ENCODE measurements at places on chromosomes 5 and 9.

GRCh38 chr5:76397200-76397599 lies 5.9 kb upstream of the IQGAP2 start:
- no peak for DNase-seq

- DNase-seq = no peak
Measured at GRCh38 chr9:71929223-71929622, 17.8 kb downstream of the C9orf85 start.

DNA sequence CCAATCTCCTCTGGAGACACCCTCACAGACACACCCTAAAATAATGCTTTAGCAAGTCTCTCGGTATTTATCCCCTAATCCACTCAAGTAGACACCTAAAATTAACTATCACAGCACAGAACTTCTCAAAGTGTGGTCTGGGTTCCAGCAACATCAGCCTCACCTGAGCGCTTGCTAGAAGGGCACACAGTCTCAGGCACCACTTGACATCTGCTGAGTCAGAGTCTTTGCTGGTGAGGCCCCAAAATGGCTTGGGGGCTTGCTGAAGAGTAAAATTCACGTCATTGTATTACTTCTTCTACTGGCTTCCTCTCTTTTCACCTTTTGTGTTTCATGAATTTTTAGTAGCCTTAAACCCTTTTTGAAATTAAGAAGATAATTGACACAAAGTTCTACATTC lies 9.0 kb downstream of the FOXB2 start:
- no peak for DNase-seq

- no peak for DNase-seq
Measured at GRCh38 chr5:42520203-42520602, 97.0 kb downstream of the GHR start.

DNA sequence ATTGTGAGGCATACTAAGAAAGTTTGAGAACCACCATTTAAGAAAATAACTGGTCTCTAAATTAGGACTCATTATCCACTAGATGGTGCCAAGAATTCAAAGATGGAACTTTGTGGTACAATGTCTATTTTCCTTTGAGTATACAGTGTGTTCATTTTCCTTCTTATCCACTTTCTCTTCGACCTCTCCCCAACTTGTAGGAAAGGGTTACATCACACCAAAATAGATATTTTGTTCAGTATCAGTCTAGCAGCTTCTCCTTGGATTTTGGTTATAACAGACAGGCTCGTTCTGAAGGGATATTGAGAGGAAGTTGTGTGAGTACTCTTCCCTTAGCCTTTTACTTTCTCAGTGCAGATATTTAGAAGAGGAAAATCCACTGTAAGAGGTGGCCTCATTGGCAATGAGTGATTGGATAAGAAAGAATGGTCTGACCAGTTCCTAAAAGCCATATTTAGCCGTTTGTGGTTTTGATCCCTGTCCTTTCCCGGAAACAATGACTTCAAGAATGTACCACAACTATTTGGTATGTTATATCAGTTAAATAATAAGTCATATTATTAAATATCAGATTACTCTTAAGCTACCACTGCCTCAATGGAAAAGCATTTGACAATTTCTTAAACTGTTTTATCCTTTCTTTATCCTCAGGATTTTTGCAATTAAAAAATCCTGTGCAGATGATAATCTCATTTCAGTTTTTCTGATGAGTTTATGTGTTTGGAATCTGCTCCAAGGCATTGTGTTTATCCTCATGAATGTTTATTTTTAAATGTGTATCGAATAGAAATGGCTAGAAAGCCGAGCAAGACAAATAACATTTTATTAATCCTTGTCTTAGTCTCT lies 69.0 kb upstream of the GRAMD2B start:
- DNase-seq = peak; percentile 74

DNA sequence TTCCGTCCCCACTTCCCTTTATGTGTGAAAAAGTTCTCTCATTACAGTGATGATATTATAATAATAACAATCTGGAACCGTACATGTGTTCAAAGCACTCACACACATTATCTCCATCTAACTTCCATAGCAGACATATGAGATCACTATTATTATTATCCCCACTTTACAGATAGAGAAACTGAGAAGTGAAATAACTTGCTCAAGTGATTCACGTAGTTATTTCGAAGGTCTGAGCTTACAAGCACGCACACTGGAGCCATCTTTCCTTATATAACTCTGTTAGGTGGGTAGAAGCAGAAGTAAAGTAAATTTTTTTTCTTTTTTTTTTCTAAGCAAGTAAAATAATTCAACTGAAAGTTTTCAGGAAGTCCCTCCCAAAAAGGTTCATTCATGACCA lies 62.9 kb upstream of the PTGER4 start:
- DNase-seq = no peak

DNA sequence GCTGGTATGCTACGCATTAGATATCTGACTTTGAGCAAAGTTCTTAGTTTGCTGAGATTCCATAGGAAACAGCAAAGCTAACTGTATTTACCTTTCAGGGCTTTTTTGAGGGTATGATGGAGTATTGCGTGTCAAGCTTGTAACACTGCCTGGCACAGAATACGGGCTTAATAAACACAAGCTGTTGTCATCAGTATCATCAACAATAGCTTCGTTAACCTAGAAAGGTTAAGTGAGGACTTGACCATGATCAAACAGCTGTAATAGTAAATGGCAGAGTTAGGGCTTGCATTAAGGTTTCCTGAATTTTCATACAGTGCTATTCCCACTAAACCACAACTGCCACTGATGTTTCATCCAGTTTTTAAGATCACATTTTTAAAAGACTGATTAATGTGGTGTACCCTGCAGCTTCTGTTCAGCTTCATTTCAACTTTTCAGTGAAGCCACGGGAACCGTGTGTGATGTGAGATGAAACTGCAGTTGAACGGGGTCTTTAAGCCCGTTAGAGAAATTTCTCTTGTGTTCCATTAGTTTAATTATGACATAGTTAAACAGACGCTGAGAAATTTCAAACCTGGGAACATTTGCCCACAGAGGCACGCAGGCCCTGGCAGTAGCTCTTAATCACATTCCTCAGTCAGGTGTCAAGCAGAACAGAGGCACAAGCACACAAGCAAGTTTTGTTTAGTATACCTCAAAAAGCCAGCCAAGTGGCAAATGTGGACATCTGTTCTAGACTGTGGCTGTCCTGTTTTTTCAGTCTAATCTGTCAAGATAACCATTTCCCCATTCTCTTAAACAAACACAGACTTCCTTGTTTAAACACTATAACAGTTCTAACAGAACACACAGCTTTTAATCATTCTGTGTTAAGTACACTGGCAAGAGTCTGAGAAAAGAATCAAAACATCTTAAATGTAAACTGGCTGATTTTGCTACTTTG lies 147.1 kb downstream of the ZNF608 start:
- no peak for DNase-seq

DNA sequence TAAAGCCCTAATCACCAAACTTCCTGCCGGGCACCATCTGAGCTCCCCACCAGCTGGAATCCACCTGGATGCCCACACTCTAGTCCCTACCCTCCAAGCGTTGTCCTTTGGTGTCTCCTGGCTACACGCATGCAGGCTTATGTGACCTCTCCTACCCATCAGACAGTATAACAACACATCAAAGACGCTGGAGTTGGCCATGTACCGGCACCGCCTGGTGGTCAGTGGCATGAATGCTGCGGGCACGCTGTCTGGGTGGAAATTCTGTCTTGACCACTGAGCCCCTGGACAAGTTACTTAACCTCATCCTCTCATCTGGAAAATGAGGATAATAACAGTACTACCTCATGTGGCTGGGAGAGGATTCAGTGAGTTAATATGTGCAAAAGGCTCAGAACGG lies 23.4 kb upstream of the CORO2A start:
- DNase-seq = peak; percentile 45

All from OCI-M1 (cell line).